ENCODE measurements at places on chromosomes 3 and 15. TPM values are rescaled to one million over a fixed set of nuclear protein-coding genes. Genes with fewer than 3 reads are reported as not detected.

Gene CCDC50
- 49.5 TPM for total RNA-seq

Gene LSMEM2
- 0.62 TPM for total RNA-seq

Gene ESYT3
- 1.2 TPM for total RNA-seq

Gene SENP5
- total RNA-seq: 33.9 TPM

Measured in motor neuron (in vitro differentiated cells).